AG20443 (cell line): ENCODE measurements at places on chromosomes 16 and 17.
A peak's percentile ranks its signal among the peaks of the same experiment; 100 is the strongest.

GRCh38 chr16:89380681-89381080 is 109.7 kb downstream of the ANKRD11 start:
- no peak for DNase-seq

DNA sequence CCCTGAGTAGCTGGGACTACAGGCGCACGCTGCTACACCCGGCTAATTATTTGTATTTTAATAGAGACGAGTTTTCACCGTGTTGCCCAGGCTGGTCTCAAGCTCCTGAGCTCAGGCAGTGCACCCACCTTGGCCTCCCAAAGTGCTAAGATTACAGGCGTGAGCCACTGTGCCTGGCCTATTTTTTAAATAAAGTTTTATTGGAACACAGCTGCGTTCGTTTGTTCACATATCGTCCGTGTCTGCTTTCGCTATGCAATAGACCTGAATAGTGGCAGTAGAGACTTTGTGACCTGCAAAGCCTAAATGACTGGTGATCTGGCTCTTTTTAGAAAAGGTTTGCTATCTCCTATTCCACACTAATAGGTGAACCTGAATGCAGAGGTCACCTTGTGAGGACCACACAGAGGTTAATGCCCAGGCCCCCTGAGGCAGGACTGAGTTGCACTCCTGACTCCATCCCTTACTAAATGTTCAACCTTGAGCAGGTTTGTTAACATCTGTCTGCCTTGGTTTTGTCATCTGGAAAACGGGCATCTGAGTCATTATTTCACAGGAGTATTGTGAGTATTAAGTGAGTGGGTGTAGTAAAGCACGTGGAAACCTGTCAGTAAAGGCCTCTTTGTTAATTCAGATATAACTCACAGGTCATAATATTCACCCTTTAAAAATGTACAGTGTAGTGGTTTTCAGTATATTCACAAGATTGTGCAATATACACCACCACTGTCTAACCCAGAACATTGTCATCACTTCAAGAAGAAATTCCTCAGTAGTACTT is 157.5 kb upstream of the CACNG5 start:
- peak; percentile 58 for DNase-seq

GRCh38 chr17:9872852-9873251 is 32.2 kb downstream of the RCVRN start:
- no peak for DNase-seq

DNA sequence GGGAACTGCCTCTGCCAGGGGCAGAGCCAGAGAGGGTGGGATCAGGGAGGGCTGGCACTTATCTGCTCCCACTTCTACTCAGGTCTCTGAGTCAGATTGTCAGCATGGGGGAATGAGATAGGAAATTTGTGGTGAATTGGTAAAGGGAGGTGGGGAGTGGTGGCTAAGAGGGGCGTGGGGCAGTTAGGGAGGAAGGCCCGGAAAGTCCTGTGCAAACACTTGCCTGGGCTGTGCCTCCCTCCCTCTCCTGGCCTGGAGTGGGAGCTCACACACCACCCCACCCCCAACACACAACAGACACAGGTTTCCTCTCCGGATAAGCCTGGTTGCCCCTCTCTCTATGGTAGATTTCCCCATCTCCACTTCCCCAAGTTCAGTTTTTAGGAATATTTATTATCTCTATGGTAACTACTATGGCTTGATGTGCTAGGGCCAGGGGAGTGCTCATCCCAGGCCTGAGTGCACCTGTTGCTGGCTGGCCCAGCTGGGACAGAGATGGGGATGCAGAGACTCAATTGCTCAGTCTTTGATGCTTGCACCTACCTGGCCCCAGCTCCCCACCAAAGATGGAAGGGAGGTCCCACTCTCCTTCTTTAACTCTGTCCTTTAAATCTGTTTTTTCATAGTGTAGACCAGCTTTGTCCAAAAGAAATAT is 2.7 kb downstream of the SPNS2 start:
- no peak for DNase-seq

DNA sequence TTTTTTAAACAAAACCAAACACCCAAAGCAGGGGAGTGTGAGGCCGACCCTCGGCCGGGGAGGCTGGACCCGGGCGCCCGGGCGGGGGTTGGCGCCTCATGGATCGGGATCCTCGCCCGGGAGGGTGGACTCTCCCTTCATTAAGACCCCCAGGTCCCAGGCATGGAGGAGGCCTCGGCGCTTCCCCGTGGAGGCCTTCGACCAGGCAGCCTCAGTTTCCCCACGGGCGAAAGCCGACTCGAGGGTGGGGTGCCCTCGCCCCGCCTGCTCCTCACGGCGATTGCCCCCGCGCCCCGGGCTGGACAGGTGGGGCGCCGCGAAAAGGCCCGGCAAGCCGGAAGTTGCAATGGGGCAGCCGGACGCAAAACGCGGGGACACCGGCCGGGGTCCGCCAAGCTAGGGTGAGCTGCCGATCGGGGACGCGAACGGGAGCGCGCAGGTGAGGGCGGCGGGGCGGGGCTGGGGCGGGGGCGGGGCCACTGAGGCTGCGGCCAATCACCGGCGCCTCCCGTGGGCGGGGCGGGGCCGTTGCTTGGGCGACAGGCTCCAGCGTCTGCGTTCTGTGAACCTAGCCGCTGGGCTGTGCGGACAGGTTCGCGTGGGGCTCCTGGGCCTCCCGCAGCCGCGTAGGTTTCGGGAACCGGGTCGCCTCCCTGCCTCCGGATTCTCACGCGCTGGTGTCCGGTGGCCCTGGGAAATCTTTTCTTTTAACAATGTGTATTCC is 6.0 kb upstream of the ZNF205 start:
- peak; percentile 98 for DNase-seq

- no peak for DNase-seq
Observed at GRCh38 chr16:7805686-7806396, 473.2 kb downstream of the RBFOX1 start.

- no peak for DNase-seq
Observed at GRCh38 chr16:88427376-88427775, 25.7 kb upstream of the ZFPM1 start.
